Ovary (tissue), 10 donors: ENCODE measurements at places on chromosomes 2 and 18.

- H3K36me3 ChIP-seq, result no peaks in the 10 kb centered on the region
- no peak overlapping the region for H3K4me3 ChIP-seq
- DNase-seq, result no peak
- no peaks in the 10 kb centered on the region for H3K27me3 ChIP-seq
- no peaks in the 10 kb centered on the region for H3K4me1 ChIP-seq
Observed at GRCh38 chr18:12394428-12394827, 13.3 kb upstream of the PRELID3A start.

GRCh38 chr2:127358044-127358443 is 29.7 kb downstream of the MAP3K2 start:
- no peak for DNase-seq
- H3K4me1 ChIP-seq, result peaks cover 3% of the 10 kb centered on the region
- H3K36me3 ChIP-seq, result no peaks in the 10 kb centered on the region
- H3K27ac ChIP-seq, result no peak overlapping the region
- no peak overlapping the region for H3K4me3 ChIP-seq

- no peak for DNase-seq
- no peak overlapping the region for H3K27ac ChIP-seq
- no peaks in the 10 kb centered on the region for H3K27me3 ChIP-seq
- peaks cover 2% of the 10 kb centered on the region for H3K4me1 ChIP-seq
- H3K4me3 ChIP-seq, result no peak overlapping the region
- H3K36me3 ChIP-seq, result no peaks in the 10 kb centered on the region
Observed at GRCh38 chr2:177547122-177547521, 154.5 kb downstream of the AGPS start.

- no peak overlapping the region for H3K27ac ChIP-seq
- H3K4me3 ChIP-seq, result no peak overlapping the region
- H3K27me3 ChIP-seq, result no peaks in the 10 kb centered on the region
- H3K36me3 ChIP-seq, result no peaks in the 10 kb centered on the region
- no peaks in the 10 kb centered on the region for H3K4me1 ChIP-seq
Observed at GRCh38 chr2:42314892-42315468, 46.0 kb downstream of the COX7A2L start.

DNA sequence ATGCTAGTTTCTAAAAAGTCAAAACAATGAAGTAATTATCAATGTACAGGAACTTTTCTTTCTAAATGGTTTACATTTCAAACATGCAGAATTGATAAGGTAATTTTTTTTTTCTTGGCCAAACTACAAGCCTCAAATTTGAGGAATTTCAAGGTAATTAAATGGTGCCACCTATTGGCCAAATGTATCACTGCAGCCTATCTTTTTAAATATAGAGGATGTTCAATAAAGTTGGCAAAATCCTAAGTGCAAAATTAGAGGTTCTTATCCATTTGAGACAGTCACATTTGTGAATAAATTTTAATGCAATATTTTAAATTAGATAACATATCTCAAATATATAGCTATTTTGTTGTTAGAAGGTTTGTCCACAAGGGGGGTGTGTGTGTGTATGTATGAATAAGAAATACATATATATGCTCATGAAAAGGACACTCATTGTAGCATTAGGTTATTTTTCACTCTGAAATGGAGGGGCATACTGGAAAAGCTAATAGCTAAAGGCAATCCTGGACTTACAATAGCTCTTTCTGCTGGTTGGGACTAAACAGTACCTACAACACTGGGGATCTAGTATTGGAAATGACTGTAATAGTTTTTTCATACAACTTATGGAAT is 26.2 kb downstream of the MMADHC start:
- no peaks in the 10 kb centered on the region for H3K36me3 ChIP-seq
- no peaks in the 10 kb centered on the region for H3K27me3 ChIP-seq
- H3K4me1 ChIP-seq, result no peaks in the 10 kb centered on the region

- no peak overlapping the region for H3K27ac ChIP-seq
- no peaks in the 10 kb centered on the region for H3K36me3 ChIP-seq
- H3K4me3 ChIP-seq, result no peak overlapping the region
- no peak for DNase-seq
Observed at GRCh38 chr2:214856137-214856536, 46.7 kb upstream of the BARD1 start.

DNA sequence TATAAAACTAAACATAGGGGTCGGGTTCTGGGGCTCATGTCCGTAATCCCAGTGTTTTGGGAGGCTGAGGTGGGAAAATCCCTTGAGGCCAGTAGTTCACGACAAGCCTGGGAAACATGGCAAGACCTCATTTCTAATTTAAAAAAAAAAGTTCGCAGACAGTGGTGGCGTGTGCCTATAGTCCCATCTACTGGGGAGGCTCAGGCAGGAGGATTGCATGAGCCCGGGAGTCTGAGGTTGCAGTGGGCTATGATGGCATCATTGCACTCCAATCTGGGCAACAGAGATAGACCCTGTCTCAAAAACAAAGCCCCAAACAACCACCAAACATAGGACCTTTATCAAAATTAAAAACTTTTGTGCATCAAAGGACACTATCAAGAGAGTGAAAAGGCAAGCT is 9.8 kb upstream of the HAAO start:
- H3K36me3 ChIP-seq, result no peaks in the 10 kb centered on the region
- peaks cover 5% of the 10 kb centered on the region for H3K4me1 ChIP-seq
- H3K27me3 ChIP-seq, result no peaks in the 10 kb centered on the region

GRCh38 chr2:99864561-99865553 is 277.5 kb downstream of the AFF3 start:
- no peak for DNase-seq
- peaks cover 1% of the 10 kb centered on the region for H3K4me1 ChIP-seq
- no peaks in the 10 kb centered on the region for H3K27me3 ChIP-seq
- H3K4me3 ChIP-seq, result no peak overlapping the region
- no peaks in the 10 kb centered on the region for H3K36me3 ChIP-seq
- H3K27ac ChIP-seq, result no peak overlapping the region

GRCh38 chr2:42724886-42725285 is 39.0 kb downstream of the OXER1 start:
- H3K36me3 ChIP-seq, result no peaks in the 10 kb centered on the region
- H3K27me3 ChIP-seq, result no peaks in the 10 kb centered on the region
- H3K4me1 ChIP-seq, result peaks cover 7% of the 10 kb centered on the region
- H3K27ac ChIP-seq, result no peak overlapping the region

DNA sequence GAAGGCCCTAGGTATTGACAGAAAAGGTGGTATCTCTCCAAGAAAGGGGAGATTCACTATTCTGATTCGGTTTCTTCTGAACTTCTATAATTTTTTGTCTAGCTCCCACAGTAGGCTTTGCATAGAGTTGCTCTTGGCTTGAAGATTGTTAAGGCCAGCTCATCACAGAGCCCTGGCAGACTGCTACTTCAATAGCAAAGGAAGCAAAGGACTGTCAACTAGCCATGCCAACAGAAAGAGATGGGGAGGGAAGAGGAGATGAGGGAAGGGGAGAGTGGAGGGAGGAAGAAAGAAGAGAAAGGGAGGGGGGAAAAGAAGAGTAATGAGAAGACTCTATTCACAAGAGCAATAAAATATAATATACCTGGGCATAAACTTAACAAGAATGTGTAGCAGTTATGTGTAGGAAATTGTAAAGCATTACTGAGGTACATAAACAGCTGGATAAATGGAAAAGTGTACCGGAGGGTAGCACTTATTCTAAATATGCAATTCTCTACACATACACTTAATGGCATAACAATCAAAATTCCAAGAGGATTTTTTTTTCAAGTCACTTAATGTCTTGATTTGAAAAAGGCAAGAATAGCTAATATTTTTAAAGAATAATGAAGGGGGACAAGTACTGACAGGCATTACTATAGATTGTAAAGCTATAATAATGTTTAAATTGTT is 102.5 kb downstream of the LOXHD1 start:
- H3K4me3 ChIP-seq, result no peak overlapping the region
- no peak overlapping the region for H3K27ac ChIP-seq
- no peak for DNase-seq
- no peaks in the 10 kb centered on the region for H3K4me1 ChIP-seq

- peak; percentile 65 for DNase-seq
- H3K27me3 ChIP-seq, result no peaks in the 10 kb centered on the region
- peaks cover 1% of the 10 kb centered on the region for H3K4me1 ChIP-seq
Observed at GRCh38 chr2:42095923-42096408, 48.1 kb downstream of the PKDCC start.

DNA sequence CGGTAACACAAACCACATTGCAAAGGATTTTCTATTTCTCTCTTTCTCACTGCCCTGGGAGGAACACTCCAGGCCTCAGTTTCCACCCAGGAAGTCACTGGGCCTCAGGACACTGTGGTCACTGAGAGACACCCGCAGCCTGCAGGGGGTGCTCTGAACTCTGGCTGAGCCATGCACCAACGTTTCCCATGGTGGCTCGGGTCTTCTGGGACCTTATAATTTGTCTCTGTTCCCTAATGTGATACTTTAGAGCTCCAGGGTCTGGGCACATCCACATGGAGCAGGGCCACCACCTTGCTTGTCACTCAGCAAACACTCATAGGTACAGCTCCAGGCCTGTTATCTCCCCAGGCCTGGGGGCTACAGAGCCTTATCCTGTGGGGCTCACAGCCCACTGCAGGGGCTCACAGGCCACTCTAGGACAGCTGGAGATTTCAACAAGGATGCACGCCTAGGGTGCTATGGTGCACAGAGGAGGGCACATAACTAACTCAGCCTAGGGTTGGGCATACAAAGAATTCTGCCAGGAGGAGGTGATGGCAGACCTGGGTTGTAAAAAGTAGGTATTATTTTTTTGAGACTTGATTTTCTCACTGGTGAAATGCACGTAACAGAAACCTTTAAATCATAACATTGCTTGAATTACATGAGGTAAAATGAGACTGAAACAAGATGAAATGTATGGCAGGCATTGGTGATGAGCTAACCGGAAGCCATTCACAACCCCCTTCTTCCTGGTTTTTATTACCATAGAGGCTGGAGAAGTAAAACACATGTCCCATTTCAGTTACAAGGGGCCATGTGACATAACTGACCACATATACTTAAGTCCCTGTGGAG is 3.0 kb upstream of the HS1BP3 start:
- no peaks in the 10 kb centered on the region for H3K27me3 ChIP-seq
- H3K4me3 ChIP-seq, result no peak overlapping the region
- no peak overlapping the region for H3K27ac ChIP-seq
- peaks cover 9% of the 10 kb centered on the region for H3K4me1 ChIP-seq
- DNase-seq, result no peak

DNA sequence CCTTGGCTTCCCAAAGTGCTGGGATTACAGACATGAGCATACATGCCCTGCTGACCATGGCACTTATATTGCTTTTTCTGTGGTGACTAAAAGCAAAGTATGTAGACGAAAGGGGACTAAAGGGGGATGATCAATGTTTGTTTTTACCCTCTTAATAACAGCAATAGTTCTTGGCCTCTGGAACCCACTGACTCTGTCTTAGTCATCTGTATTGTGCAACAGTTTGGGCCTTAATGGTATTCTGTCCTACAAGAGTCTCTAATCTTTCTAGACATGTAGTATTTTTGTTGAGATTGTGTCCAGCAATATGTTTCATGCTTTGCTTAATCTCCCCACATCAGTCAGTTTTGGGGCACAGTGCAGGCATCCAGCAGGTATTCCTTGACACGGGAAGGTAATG is 359.9 kb upstream of the FANCL start:
- H3K4me3 ChIP-seq, result no peak overlapping the region
- H3K27ac ChIP-seq, result no peak overlapping the region
- H3K4me1 ChIP-seq, result no peaks in the 10 kb centered on the region

DNA sequence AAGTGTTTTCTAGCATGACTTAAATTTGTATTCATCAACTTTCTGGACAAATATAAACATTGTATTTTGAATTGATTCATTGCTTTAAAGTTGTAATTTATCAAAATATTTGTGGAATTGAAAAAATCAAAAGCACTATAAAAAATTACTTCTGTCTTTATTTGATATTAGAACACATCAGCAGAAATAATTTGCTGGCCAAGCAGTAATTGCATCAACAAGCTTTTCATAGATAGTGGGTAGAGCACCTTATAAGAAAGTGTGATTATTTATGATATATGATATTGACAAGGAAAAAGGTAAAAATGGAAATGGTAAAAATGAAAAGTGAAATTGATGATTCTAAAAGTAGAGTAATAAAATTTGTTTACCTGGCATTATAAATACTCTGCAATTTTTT is 861.1 kb downstream of the CPS1 start:
- H3K27me3 ChIP-seq, result no peaks in the 10 kb centered on the region
- H3K4me3 ChIP-seq, result no peak overlapping the region
- no peak for DNase-seq
- H3K36me3 ChIP-seq, result no peaks in the 10 kb centered on the region
- no peaks in the 10 kb centered on the region for H3K4me1 ChIP-seq

DNA sequence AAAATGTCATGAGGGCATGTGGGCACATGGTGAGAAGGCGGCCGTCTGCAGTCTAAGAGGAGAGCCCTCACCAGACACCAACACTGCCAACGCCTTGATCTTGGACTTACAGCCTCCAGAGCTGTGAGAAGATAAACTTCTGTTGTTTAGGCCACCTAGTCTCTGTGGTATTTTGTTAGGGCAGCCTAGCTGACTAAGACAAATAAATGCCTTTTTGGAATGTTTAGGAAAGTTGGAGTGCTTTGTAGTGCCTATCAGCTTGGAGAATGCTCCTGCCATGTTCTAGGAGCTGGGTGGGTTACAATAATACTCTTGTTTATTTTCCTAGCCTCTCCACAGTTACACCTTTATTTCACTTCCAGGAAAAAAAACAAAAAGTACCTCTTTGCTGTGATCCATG is 92.0 kb downstream of the SPP2 start:
- no peaks in the 10 kb centered on the region for H3K36me3 ChIP-seq
- no peak overlapping the region for H3K4me3 ChIP-seq
- no peaks in the 10 kb centered on the region for H3K4me1 ChIP-seq
- no peaks in the 10 kb centered on the region for H3K27me3 ChIP-seq
- no peak for DNase-seq

DNA sequence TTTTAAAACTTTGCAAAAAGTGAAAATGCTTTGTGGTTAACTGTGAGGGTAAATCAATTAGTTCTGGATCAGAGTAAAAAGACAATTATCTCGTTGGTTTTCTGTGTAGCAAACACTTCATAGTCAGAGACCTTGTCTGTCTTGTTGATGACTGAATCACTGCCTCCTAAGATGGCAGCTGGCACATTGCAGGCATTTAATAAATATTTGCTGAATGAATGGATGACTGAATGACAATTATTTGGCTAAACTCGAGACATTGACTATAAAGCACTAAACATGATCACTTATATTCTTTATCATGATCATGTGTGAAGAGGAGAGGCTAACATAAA is 96.2 kb downstream of the MAIP1 start:
- H3K27me3 ChIP-seq, result no peaks in the 10 kb centered on the region
- H3K4me1 ChIP-seq, result no peaks in the 10 kb centered on the region
- H3K36me3 ChIP-seq, result no peaks in the 10 kb centered on the region
- H3K4me3 ChIP-seq, result no peak overlapping the region
- DNase-seq, result no peak

DNA sequence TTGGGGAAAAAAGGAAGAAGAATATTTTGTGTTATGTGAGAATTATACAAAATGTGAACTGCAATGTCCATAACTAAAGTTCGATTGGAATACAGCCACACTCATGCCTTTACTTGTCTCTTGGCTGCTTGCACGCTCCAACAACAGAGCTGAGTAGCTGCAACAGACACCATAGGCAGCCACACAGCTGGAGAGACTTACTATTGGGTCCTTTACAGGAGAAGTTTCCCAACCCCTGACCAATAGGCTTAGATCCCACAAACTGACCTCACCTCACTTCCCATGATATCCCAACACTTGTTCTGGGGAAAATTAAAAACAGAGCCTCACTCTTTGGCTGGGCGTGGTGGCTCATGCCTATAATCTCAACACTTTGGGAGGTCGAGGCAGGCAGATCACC is 213.8 kb downstream of the SH3BP4 start:
- no peak for DNase-seq
- H3K27ac ChIP-seq, result no peak overlapping the region
- H3K4me1 ChIP-seq, result no peaks in the 10 kb centered on the region
- no peak overlapping the region for H3K4me3 ChIP-seq
- H3K36me3 ChIP-seq, result no peaks in the 10 kb centered on the region
